ENCODE measurements at places on chromosomes 11 and 22.

- no peak for DNase-seq
These were observed 560.1 kb upstream of the FAT3 start for GRCh38 chr11:91664521-91664920.

GRCh38 chr22:21642584-21643448 is 714 bp downstream of the SDF2L1 start:
- DNase-seq, result peak; percentile 68

DNA sequence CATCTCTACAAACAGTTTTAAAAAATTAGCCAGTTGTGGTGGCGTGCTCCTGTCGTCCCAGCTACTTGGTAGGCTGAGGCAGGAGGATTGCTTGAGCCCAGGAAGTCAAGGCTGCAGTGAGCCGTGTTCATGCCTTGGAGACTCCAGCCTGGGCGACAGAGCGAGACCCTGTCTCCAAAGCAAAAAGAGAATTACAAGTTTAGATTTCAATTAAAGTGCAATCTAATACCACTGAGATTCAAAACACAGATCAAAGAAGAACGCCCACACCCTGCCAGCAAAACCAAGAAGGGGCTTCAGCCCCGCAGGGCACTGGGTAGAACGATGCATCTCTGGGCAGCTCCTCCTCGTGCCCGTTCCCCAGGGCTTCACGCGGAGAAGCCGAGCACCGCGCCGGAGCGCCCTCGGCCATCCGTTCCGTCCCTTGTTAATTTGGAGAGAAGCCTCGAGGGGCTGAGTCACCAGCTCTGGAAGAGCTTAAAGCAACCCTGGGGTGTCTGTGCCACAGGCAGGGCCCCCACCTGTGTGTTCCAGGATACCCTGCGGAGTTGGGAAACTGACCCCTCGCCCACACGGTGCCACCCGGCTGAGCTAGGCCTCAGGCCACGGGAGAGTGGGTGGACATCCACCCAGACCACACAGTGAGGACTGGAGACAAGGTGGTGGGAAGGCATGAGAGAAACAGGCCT is 47.0 kb downstream of the AP2A2 start:
- DNase-seq, result no peak

DNA sequence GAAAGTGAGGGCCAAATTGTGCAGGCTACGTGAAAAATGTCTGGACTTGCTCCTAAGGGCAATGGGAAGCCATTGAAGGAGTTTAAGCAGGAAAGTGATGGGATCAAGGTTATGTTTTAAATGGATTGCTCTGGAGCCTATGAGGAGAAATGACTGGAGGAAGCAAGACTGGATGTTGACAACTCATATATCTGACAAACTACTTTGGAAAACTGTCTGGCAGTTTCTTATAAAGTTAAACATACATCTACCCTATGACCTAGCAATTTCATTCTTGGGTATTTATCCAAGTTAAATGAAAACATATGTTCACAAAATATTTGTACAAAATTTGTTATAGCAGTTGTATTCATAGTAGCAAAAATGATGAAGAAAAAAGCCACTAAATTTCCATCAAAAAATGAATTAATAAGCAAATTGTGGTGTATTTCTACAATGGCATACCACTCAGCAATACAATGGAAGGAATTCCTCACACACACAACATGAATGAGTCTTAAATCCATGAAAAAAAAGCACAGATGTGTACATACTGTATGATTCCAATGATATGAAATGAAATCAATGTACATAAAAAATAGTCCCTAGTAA is 24.1 kb downstream of the FZD4 start:
- no peak for DNase-seq

DNA sequence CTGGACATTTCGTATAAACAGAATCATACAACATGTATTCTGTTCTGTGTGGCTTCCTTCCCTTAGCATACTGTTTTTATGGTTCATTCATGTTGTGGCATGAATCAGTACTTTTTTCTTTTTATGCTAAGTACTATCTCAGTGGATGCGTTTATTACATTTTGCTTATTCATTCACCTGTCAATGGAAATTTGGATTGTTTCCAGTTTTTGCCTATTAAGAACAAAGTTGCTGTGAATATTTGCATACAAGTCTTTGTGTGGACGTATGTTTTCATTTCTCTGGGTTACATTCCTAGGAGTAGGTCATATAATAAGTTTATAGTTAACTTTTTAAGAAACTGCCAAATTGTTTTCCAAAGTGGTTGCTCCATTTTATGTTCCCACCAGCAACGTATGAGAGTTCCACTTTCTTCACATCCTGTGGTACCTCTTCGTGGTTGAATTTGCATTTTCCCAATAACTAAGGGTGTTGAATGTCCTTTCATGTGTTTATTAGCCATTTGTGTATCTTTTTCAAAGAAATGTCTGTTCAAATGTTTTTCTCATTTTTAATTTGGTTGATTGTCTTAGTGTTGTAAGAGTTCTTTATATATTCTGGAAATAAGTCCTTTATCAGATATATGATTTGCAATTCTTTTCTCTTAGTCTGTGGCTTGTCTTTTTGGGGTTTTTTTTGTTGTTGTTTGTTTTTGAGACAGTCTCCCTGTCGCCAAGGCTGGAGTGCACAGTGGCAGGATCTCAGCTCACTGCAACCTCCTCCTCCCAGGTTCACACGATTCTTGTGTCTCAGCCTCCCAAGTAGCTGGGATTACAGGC is 46.0 kb upstream of the MICAL2 start:
- no peak for DNase-seq

- peak; percentile 27 for DNase-seq
These were observed 40.4 kb downstream of the BCR start for GRCh38 chr22:23220485-23221350.

- DNase-seq, result no peak
These were observed 9.9 kb downstream of the NAP1L4 start for GRCh38 chr11:2982214-2982613.

- no peak for DNase-seq
These were observed 762 bp downstream of the MTMR3 start for GRCh38 chr22:29883775-29884097.

All from CD4-positive, alpha-beta T cell treated with Interleukin-10 for 1 hour (primary cell).